Ovary (tissue), 10 donors: ENCODE measurements at places on chromosomes 12 and 14. TPM values are rescaled to one million over a fixed set of nuclear protein-coding genes. Genes with fewer than 3 reads are reported as not detected.
A peak's percentile ranks its signal among the peaks of the same experiment; 100 is the strongest.

- no peak overlapping the region for H3K27ac ChIP-seq
- H3K36me3 ChIP-seq: no peaks in the 10 kb centered on the region
- DNase-seq: no peak
- H3K4me1 ChIP-seq: no peaks in the 10 kb centered on the region
- H3K27me3 ChIP-seq: no peaks in the 10 kb centered on the region
These were observed 233.4 kb upstream of the FKBP4 start for GRCh38 chr12:2561367-2561766.

DNA sequence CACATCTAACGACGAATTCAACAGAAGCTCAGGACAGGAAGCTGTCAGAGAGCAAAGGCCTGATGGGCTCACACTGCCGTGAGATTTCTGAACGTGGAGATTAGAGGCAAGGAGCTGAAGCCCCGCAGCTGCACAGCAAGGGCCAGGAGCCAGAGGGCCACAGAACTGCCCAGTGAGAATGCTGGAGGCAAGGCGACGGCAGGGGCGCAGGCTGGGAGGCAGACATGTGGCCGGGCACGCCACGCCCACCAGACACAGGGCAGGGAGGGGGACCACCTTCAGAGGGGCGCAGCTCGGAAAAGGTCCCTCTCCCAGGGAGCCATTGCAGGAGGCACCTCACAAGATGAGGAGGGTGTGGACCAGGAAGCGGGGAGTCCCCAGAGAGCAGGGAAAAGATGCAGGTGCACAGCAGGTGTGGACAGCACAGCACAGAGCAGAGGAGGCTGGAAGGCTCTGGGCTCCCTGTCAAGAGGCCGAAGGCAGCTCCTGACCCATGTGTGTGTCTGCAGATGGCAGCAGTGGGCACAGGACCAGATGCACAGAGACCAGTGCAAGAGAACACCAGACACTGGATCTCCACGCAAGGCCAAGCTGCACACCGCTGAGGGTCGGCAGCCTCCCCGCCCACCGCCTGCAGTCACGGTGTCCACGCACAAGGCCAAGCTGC, 23.0 kb downstream of the BTBD6 start:
- no peak for DNase-seq
- no peak overlapping the region for H3K27ac ChIP-seq
- no peaks in the 10 kb centered on the region for H3K36me3 ChIP-seq
- no peak overlapping the region for H3K4me3 ChIP-seq
- no peaks in the 10 kb centered on the region for H3K4me1 ChIP-seq

GRCh38 chr12:19665121-19665900, 226.0 kb downstream of the AEBP2 start:
- no peak overlapping the region for H3K27ac ChIP-seq
- no peaks in the 10 kb centered on the region for H3K27me3 ChIP-seq
- no peaks in the 10 kb centered on the region for H3K36me3 ChIP-seq
- no peaks in the 10 kb centered on the region for H3K4me1 ChIP-seq
- no peak for DNase-seq

The KCNA5 gene
- polyA plus RNA-seq: 2.0 TPM

GRCh38 chr14:68656452-68656851, 136.4 kb downstream of the ZFP36L1 start:
- no peaks in the 10 kb centered on the region for H3K36me3 ChIP-seq
- peaks cover 56% of the 10 kb centered on the region for H3K4me1 ChIP-seq
- H3K27ac ChIP-seq: peak overlapping the region; percentile 80
- peak; percentile 18 for DNase-seq
- no peak overlapping the region for H3K4me3 ChIP-seq

The CD4 gene
- 7.3 TPM for polyA plus RNA-seq

DNA sequence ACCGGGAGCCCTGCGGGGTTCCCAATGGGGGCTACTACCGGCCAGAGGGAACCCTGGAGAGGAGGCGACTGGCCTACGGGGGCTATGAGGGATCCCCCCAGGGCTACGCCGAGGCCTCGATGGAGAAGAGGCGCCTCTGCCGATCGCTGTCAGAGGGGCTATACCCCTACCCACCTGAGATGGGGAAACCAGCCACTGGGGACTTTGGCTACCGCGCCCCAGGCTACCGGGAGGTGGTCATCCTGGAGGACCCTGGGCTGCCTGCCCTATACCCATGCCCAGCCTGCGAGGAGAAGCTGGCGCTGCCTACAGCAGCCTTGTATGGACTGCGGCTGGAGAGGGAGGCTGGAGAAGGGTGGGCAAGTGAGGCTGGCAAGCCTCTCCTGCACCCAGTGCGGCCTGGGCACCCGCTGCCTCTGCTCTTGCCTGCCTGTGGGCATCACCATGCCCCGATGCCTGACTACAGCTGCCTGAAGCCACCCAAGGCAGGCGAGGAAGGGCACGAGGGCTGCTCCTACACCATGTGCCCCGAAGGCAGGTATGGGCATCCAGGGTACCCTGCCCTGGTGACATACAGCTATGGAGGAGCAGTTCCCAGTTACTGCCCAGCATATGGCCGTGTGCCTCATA, 9.7 kb downstream of the TNS2 start:
- H3K27me3 ChIP-seq: no peaks in the 10 kb centered on the region
- no peak overlapping the region for H3K4me3 ChIP-seq
- H3K4me1 ChIP-seq: peaks cover 15% of the 10 kb centered on the region
- H3K27ac ChIP-seq: peak overlapping the region; percentile 20

The PPM1A gene
- 34.2 TPM for polyA plus RNA-seq

GRCh38 chr12:75820071-75820470, 211.5 kb downstream of the PHLDA1 start:
- no peak overlapping the region for H3K27ac ChIP-seq
- DNase-seq: no peak
- H3K4me3 ChIP-seq: no peak overlapping the region
- H3K36me3 ChIP-seq: no peaks in the 10 kb centered on the region
- no peaks in the 10 kb centered on the region for H3K27me3 ChIP-seq
- H3K4me1 ChIP-seq: no peaks in the 10 kb centered on the region

The PELI2 gene
- polyA plus RNA-seq: 13.0 TPM

GRCh38 chr12:29638528-29638927, 141.0 kb upstream of the OVCH1 start:
- H3K4me3 ChIP-seq: no peak overlapping the region
- H3K4me1 ChIP-seq: peaks cover 6% of the 10 kb centered on the region
- H3K27me3 ChIP-seq: no peaks in the 10 kb centered on the region
- no peak for DNase-seq
- H3K27ac ChIP-seq: no peak overlapping the region
- no peaks in the 10 kb centered on the region for H3K36me3 ChIP-seq

DNA sequence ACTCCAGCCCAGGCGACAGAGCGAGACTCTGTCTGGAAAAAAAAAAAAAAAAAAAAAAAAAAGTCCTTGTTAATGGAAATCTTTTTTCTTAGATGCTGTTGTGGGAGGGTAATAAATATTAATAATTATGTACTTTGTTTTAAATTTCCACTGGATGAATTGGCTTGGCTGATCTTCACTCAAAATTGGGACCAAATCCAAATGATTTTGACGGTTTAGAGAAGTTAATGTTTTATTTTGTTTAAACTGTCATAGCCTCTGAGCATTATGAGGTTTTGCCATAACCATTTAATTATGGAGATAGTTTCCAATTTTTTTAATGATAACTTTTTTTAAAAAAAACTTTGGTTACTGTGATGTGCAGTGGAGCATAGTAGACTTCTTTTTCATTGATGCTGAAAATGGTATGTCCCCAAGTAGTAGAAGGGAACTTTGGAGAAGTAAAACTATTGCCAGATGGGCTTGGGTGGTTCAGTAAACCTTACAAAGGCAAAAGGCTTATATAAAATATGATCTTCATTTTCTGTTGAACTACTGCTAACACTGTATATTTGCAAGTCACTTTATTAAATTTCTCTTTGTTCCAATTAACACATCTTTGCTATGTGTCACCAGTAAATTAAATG, 3.9 kb upstream of the PMCH start:
- H3K4me1 ChIP-seq: no peaks in the 10 kb centered on the region
- H3K27me3 ChIP-seq: no peaks in the 10 kb centered on the region
- H3K27ac ChIP-seq: no peak overlapping the region
- H3K4me3 ChIP-seq: no peak overlapping the region

DNA sequence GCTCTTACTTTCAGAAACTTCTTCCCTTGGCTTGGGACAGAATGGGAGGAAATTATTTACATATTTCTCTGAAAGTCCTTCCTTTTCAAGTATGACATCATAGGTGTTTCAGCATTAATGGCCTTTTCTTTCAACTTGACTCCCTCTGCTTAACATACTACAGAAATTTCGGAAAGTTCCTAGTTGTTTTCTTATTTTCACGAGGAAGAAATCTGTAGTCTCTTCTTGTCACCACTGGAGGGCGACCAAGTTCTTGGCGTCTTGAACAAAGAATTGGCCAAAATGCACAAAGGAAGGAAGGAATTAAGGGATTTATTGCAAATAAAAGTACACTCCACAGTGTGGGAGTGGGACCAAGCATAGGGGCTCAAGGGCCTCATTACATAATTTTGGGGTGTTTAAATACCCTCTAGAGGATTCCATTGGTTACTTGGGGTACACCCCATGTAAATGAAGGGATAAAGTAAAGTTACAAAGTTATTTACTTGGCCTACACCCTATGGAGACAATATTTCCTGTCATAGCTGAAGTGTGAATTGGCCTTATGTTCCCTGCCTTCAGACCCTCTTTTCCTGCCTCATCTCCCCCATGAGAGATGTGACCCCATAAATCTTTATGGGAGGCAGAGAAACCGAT, 70.4 kb downstream of the RPL10L start:
- H3K27ac ChIP-seq: no peak overlapping the region
- no peaks in the 10 kb centered on the region for H3K27me3 ChIP-seq
- H3K4me3 ChIP-seq: no peak overlapping the region
- H3K4me1 ChIP-seq: peaks cover 2% of the 10 kb centered on the region

DNA sequence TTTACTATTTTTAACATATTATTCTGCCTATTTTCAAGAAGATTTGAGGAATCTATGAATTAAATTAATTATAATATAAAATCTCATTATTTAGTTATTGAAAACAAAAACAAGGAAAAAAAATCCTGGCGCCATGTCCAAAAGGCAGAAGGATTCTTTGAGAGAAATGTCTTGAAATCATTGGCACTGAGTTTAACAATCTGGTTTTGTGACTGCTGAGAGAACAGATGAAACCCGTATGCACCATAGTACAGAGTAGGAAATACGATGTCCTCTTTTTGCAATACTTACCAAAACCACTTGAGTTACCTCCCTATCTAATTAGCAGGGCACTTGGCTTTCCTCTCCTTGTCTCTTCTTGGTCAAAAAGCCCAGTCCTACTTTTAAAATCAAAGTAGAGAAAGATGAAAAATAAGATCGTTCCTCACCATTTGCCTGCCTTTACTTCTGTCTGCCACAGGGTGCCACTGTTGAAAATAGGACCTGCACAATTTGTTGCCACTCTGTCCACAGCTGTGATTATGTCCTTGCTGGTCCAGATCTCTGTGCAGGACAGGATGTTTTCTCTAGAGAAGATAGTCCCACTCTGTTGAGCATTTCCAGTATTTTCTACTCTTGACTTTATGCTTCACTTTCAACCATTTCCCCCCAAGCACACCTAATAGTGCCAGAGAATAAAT, 179.7 kb downstream of the PDZRN4 start:
- no peaks in the 10 kb centered on the region for H3K27me3 ChIP-seq
- H3K36me3 ChIP-seq: no peaks in the 10 kb centered on the region
- H3K4me3 ChIP-seq: no peak overlapping the region
- DNase-seq: no peak
- no peak overlapping the region for H3K27ac ChIP-seq
- H3K4me1 ChIP-seq: no peaks in the 10 kb centered on the region

DNA sequence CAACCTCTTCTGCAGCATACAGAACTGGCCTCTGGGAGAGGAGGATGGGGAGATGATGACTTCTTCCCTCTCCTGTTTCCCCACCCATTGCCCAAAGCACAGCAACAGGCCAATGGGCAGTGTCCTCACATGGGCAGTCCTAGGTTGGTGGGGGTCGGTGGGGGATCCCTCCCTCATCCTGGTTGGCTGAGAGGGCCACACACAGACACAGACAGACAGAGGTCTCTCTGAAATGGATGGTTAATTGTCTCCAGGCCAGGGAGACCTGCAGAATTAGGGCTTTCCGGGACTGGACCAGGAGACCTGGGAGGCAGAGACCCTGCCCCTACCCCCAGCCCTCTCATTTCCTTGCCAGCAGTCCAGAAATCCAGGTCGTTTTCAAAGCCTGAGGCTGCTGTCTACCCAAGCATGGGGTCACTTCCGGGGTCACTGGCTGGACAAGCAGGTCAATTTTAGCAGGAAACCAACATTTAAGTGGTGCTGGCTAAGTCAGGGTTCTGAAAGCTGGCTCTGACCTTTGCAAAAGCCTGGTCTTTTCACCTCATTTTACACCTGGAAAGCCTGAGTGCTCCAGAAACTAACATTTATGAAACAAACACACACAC, 48.6 kb upstream of the TBX3 start:
- peaks cover 4% of the 10 kb centered on the region for H3K4me1 ChIP-seq
- H3K4me3 ChIP-seq: no peak overlapping the region
- DNase-seq: no peak
- H3K27ac ChIP-seq: no peak overlapping the region

DNA sequence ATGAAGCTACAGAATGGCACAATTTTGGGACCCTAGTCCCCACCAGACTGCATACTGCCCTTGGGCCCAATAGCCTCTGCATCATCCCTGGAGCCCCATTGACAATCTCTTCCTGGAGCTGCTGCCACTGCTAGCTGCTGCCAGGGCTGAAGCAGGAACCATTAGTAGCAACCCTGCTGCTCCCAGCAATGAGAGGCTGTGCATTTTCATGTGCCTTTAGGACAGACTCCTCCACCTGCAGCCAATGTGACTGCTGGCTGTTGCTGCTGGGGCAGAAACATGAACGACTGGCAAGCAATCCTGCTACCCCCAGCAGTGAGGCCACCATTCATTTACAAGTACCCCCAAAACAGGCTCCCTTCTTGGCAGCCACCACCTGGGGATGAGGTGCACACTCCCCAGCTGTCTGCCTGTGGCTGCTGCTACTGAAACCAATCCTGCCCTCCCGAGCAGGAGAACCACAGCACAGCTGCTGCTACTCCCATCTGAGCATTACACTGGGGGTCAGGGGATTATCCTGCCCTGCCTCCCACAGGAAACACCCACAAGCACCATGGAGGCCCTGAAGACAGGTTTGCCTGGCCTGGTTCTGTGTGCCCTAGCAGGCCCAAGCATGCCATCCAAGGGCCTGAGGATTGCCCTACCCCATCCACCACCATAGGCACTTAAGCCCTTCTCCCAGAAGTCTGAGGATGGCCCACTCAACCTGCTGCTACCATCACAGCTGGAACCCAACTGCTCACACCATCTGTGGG, 181.0 kb downstream of the MYRFL start:
- H3K4me1 ChIP-seq: peaks cover 2% of the 10 kb centered on the region
- no peak overlapping the region for H3K4me3 ChIP-seq
- no peaks in the 10 kb centered on the region for H3K27me3 ChIP-seq

DNA sequence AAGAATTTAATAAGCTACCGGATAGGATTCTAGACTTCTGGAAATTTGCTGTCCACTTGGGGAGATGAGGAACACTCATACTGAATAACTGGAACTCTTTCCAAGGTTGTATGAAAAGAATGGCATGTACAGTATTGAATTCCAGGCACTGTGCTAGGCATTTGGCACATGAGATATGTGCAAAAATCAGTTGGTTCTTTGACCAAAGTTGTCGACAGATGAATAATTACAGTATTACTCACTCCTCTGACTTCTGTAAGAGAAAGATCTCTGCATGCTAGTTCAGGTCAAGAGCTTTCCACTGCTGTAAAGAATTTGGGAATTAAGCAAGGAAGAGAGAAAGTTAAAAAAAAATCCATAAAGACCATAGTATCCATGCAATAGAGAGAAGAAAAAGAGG, 764.7 kb downstream of the BCL11B start:
- H3K27me3 ChIP-seq: no peaks in the 10 kb centered on the region
- DNase-seq: no peak
- no peak overlapping the region for H3K27ac ChIP-seq
- H3K36me3 ChIP-seq: no peaks in the 10 kb centered on the region
- H3K4me3 ChIP-seq: no peak overlapping the region
